ENCODE measurements at places on chromosomes 7 and 10.

DNA sequence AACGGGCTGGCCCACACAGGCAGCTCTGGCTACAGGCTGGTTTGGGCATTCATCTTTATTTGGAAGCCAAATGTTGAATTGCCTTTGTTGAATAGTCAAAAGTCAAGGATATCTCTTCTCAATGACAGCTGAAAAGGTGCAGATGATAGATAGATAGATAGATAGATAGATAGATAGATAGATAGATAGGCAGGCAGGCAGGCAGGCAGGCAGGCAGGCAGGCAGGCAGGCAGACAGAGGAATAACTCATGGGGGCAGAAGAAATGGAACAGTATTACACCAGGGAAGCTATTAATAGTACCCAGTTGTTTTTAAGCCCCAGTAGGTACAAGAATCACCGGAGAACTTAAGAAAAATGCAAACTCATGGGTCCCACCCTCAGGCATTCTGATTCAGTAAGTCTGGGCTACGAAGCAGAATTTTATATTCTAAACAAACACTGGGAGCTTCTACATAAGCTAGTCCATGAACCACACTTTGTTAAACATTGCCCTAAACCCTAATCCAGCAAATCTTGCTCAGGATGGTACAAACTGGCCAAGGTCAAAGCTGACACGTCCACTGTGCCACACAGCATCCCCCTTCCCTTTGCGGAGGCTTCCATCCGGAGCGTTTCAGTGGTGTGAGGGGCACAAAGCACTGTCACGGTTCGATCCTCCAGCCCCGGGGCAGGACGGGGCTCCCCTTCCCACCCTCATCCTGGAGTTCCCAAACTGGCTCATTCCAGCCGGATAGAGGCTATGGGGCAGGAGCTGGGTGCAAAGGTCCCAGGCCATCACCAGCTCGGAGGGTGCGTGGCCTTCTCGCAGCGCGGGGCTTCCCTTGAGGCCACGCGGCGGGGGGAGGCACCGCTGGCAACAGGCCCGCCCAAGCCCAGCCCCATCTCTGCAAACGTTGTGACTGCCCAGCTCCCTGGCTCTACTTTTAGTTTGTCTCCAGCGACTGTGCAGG is 6.7 kb downstream of the PRKAG2 start:
- no peak for DNase-seq

GRCh38 chr7:68892236-68892635 is 706.0 kb upstream of the AUTS2 start:
- no peak for DNase-seq

GRCh38 chr7:28711114-28711513 is 247.0 kb downstream of the TRIL start:
- DNase-seq, result no peak

DNA sequence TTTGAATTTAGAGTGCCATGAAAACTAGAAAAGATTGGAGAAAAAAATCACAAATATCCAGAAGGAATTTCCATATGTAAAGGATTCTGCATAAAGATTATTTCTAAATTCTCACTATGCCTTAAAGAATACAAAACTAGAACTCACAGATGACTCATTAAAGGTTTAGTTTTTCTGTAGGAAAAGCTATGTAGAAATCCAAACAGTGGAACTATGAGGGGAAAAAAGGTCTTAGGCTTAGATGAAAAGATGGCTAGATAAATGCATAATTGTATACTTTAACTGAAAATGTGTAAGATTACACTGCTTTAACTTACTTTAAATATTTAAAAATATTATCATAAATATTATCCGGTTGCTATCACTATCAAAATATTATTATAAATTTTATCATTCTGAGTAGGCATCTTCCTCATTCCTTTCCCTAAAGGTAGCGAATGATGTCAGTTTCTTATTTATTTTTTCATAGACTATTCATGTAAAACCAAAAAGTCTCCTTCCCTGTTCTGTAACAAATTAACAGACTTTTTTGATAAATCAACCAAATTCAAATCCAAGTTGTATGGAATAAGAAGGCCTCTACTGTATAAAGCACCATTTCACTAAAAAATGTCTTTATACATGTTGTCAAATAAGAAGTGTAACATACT is 69.1 kb upstream of the COMTD1 start:
- DNase-seq, result no peak

Data from posterior cingulate gyrus (tissue), 11 donors.